ENCODE measurements at places on chromosomes 4 and X.
A peak's percentile ranks its signal among the peaks of the same experiment; 100 is the strongest.

- peak; percentile 43 for DNase-seq
Observed at GRCh38 chrX:152641996-152642395, 4.3 kb downstream of the GABRQ start.

DNA sequence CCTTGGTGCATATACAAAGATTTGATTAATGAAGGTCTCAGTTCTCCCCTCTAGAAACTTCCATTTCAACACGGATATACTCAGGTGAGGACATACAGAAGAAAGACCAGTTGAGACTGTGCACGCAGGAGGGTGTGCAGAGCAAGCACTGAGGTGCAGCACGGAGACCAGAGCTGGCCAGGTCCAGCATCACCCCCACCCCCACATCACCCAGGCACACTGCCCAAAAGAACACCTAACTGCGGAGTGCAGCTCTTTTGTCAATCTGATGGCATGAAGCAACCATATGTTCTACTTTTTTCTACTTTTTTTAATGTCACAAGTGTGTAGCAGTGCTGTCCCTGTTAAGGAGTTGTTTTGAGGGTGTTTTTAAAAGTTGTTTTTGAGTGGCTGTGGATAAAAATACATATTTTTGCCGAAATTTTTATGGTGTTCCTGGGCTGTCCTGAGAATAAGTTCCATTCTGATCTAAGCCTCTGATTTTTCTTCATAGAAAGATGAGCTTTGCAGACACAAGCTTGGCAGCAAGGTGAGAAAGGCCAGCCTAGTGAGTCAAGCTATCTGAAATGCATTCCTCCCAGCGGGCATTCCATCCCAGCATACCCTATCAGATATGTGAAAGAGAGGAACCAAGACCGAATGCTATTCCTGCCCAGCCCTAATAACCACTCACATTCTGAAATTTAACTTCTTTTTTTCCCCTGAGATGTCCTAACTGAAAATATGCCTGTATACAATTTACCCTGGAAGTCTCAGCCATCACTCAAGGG, 173.7 kb downstream of the PTTG2 start:
- DNase-seq = no peak

- DNase-seq = no peak
Observed at GRCh38 chr4:145815626-145816025, 123.0 kb downstream of the ZNF827 start.

- DNase-seq = no peak
Observed at GRCh38 chr4:8099981-8100464, 58.6 kb downstream of the ABLIM2 start.

GRCh38 chr4:39715788-39716187, 17.9 kb downstream of the UBE2K start:
- no peak for DNase-seq

GRCh38 chr4:138290805-138291204, 48.7 kb upstream of the SLC7A11 start:
- DNase-seq = no peak

DNA sequence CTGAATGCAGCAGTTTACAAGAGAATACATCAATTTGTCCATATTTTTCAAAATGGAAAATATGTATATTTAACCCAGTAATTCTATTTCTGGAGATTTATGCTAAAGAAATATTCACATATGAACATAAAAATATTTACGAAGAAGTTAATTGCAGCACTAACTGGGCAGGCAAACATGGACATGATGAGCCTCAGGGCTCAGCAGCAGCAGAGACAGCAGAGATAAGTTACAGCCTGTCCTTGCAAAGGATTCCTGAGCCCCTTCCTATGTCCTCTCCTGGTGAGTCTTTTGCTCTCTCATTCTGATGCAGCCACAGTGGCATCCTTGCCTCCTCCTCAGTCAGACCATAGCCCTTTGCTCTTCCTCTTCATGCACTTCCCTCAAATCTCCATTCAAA, 680.6 kb upstream of the CPEB2 start:
- DNase-seq = no peak

DNA sequence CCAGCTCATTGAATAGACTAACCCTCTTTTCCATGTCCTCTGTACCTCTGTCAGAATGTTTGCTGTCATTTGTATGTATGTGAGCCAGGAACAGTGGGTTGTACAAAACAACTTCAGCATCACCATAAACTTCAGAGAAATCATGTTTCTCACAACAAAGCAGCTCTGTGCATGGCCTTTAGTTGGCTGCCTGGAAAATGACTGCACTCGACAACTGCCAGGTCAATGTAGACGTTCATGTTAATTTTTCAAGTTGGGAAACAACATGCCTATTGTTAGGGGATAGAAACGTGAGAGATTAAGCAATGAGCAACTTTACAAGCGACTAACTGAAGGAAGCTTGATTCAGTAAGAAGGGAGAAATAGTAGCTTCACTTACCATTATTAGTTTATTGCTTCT, 17.9 kb upstream of the CXCL11 start:
- DNase-seq = peak; percentile 34
